Endothelial cell of umbilical vein (primary cell): ENCODE measurements at places on chromosomes 12 and 14. TPM values are rescaled to one million over a fixed set of nuclear protein-coding genes. Genes with fewer than 3 reads are reported as not detected.

GRCh38 chr12:7155471-7156034 is 25.4 kb downstream of the CLSTN3 start:
- H3K36me3 ChIP-seq = peaks cover 10% of the 10 kb centered on the region
- H3K4me1 ChIP-seq = peaks cover 5% of the 10 kb centered on the region
- no peak overlapping the region for H3K27ac ChIP-seq
- DNase-seq = no peak

GRCh38 chr12:18864900-18865561 is 127.1 kb downstream of the CAPZA3 start:
- no peak overlapping the region for H3K4me3 ChIP-seq
- no peaks in the 10 kb centered on the region for H3K4me1 ChIP-seq
- no peaks in the 10 kb centered on the region for H3K36me3 ChIP-seq

- H3K4me3 ChIP-seq = no peak overlapping the region
- peaks cover 7% of the 10 kb centered on the region for H3K4me1 ChIP-seq
- no peak for DNase-seq
- no peaks in the 10 kb centered on the region for H3K27me3 ChIP-seq
These were observed 46.6 kb downstream of the CALM1 start for GRCh38 chr14:90443161-90444076.

- no peak for DNase-seq
- no peak overlapping the region for H3K27ac ChIP-seq
- no peaks in the 10 kb centered on the region for H3K36me3 ChIP-seq
- H3K4me3 ChIP-seq = no peak overlapping the region
These were observed 1454.6 kb downstream of the AACS start for GRCh38 chr12:126519833-126520232.

DNA sequence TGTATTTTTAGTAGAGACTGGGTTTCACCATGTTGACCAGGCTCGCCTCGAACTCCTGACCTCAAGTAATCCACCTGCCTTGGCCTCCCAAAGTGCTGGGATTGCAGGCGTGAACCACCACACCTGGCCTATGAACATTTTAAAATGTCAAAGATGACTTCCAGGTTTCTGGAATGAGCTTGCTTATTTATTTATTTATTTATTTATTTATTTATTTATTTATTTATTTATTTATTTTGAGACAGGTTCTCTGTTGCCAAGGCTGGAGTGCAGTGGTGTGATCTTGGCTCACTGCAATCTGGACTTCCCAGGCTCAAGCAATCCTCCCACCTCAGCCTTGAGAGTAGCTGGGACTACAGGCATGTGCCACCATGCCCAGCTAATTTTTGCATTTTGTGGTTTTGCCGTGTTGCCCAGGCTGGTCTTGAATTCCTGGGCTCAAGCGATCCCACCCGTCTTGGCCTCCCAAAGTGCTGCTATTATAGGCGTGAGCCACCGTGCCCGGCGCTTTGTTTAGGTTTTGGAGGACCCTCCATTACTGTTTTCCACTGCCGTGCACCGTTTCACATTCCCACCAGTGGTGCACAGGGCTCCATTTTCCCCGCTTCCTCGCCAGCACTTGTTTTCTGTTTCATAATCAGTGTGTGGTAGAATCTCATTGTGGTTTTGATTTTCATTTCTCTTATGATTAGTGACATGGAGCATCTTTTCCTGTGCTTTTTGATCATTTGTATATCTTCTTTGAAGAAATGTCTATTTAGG is 6.4 kb upstream of the CFAP251 start:
- H3K27me3 ChIP-seq = no peaks in the 10 kb centered on the region
- H3K27ac ChIP-seq = no peak overlapping the region
- no peak overlapping the region for H3K4me3 ChIP-seq
- H3K36me3 ChIP-seq = peaks cover 18% of the 10 kb centered on the region
- no peaks in the 10 kb centered on the region for H3K4me1 ChIP-seq

Gene RERGL
- polyA plus RNA-seq = not detected in 2 replicates
